Spleen (tissue), 13 donors: ENCODE measurements at places on chromosomes 7 and 10. TPM values are rescaled to one million over a fixed set of nuclear protein-coding genes. Genes with fewer than 3 reads are reported as not detected.

GRCh38 chr7:110480964-110481363 lies 610.0 kb upstream of the LRRN3 start:
- no peak overlapping the region for H3K27ac ChIP-seq
- DNase-seq = no peak
- H3K27me3 ChIP-seq = no peaks in the 10 kb centered on the region
- H3K36me3 ChIP-seq = no peaks in the 10 kb centered on the region
- H3K4me3 ChIP-seq = no peak overlapping the region
- H3K4me1 ChIP-seq = no peaks in the 10 kb centered on the region

- H3K4me1 ChIP-seq = no peaks in the 10 kb centered on the region
- DNase-seq = peak; percentile 56
- H3K36me3 ChIP-seq = no peaks in the 10 kb centered on the region
- H3K4me3 ChIP-seq = no peak overlapping the region
- no peak overlapping the region for H3K27ac ChIP-seq
Measured at GRCh38 chr10:97138174-97138573, 47.6 kb downstream of the SLIT1 start.

DNA sequence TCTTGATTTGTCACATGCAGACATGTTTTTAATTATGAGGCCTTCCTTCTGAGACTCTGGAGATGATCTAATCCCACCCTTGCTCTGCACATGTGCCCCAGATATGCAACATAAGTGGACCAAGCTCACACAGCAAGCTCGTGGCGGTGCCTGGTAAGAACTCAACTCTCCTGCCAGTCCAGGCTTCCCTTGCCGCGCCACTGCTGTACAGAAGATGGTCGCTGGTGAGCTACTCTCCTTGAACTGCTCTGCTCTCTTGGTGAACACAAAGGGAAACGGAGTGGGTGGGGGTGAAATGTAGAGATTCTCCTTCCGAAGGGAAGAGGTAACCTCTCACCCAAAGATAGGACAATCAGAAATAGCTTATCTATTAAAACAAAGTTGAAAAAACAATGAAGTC lies 25.7 kb downstream of the MYOF start:
- no peak for DNase-seq
- H3K36me3 ChIP-seq = no peaks in the 10 kb centered on the region
- no peak overlapping the region for H3K4me3 ChIP-seq
- H3K4me1 ChIP-seq = peaks cover 3% of the 10 kb centered on the region
- H3K27ac ChIP-seq = no peak overlapping the region

GRCh38 chr10:52128056-52128683 lies 185.9 kb upstream of the DKK1 start:
- H3K27ac ChIP-seq = no peak overlapping the region
- no peaks in the 10 kb centered on the region for H3K36me3 ChIP-seq
- DNase-seq = no peak
- no peak overlapping the region for H3K4me3 ChIP-seq
- no peaks in the 10 kb centered on the region for H3K4me1 ChIP-seq
- no peaks in the 10 kb centered on the region for H3K27me3 ChIP-seq

- no peaks in the 10 kb centered on the region for H3K36me3 ChIP-seq
- no peaks in the 10 kb centered on the region for H3K27me3 ChIP-seq
- no peak for DNase-seq
- no peak overlapping the region for H3K27ac ChIP-seq
- no peak overlapping the region for H3K4me3 ChIP-seq
Measured at GRCh38 chr10:12862459-12862858, 139.1 kb downstream of the CCDC3 start.

Gene LLCFC1
- total RNA-seq = not detected

Gene CAV2
- total RNA-seq = 27.8 TPM

Gene DDC
- total RNA-seq = not detected

Gene NAT16
- not detected for total RNA-seq

Gene CAV1
- 75.4 TPM for total RNA-seq
